NCI-H187 treated with DMSO at 0.1 percent for 48 hours (cell line): ENCODE measurements at places on chromosomes 5 and 9.

- DNase-seq, result no peak
Observed at GRCh38 chr9:30670805-30671562, 1713.5 kb upstream of the ACO1 start.

DNA sequence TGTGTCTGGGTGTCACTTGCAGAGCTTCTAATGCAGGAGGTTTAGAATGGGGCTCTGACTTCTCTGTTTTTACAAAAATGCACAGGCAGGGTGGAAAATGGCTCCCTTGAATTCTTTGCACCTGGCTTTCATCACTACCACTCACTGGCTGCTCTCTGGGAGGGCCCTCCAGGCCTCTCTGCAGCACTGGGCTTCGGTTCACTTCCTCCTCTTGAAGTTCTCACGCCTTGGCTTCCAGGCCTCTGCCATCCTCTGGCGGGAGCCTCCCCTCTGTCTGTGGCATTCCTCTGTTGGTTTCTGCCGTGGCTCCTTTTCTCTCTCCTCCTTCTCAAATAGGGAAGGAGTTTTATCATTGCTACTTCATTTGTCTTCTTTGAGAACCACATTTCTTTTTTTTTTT lies 2.8 kb upstream of the PRLR start:
- DNase-seq, result no peak

- DNase-seq, result no peak
Observed at GRCh38 chr5:181190711-181191525, 14.1 kb downstream of the TRIM7 start.

GRCh38 chr9:121292051-121292450 lies 24.1 kb downstream of the GSN start:
- no peak for DNase-seq

GRCh38 chr5:166004006-166004405 lies 2287.4 kb upstream of the WWC1 start:
- DNase-seq, result no peak

DNA sequence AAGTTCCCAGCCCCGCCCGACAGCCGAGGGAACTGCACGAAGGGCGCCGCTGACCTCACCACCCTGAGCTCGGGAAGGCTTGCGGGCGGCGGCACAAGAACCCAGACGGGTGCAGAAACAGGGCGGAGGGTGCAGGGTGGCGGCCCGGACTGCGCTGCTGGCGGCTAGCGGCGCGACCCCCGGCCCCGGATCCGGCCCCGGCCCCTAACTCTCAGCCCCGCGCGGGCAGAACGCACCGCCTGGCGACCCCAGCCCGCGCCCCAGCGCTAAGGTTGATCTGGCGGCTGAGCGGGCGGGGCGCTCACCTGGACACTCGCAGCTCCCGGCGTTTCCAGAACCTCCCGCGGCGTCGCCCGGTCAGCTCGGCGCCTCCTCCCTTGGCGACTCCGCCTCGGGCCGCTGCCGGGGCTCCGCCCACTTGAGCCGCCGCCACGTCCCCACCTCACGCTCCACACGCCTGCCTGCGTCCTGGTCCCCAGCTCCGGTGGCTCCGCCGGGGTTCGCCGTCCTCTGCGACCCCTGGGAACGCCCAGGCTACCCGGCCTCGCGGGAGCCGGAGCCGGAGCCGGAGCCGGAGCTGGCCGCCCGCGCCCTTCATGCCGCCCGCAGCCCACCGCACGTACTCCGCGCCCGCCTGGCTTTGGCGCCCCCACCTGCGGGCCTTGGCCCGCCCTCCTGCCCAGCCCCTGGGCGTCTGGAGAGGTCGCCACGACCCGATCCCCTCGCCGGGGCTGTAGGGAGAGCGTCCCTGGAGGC lies at the start of gene P4HA2:
Gene P4HA2, minus strand, starts transcription at position 369 of the 756 bp plus-strand sequence. CDS start 9,227 bp downstream, outside the sequence.
- no peak for DNase-seq

GRCh38 chr5:6745706-6746222 lies 32.5 kb downstream of the TENT4A start:
- DNase-seq, result no peak

DNA sequence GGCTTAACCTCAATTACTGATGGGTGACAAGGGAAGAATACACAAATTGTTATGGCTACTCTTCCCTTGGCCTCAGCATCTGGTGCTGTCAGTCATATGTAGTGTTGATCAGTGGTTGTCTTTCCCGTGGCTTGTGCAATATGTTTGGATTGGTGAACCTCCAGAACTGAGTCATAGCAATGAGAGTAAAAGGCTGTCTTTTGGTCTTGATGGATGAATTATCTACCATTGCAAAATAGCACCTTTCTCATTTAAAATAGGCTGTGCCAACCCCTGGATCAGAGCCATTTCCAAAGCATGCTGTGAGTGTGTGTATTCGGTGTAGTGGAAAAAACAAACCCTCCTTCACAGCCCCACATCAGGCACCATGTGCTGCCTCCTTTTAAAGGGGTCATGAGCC lies 14.6 kb upstream of the F2R start:
- no peak for DNase-seq

- DNase-seq, result no peak
Observed at GRCh38 chr9:18923167-18923566, 109.8 kb downstream of the SAXO1 start.

GRCh38 chr9:109981091-109981490 lies 201.1 kb downstream of the PALM2AKAP2 start:
- no peak for DNase-seq

DNA sequence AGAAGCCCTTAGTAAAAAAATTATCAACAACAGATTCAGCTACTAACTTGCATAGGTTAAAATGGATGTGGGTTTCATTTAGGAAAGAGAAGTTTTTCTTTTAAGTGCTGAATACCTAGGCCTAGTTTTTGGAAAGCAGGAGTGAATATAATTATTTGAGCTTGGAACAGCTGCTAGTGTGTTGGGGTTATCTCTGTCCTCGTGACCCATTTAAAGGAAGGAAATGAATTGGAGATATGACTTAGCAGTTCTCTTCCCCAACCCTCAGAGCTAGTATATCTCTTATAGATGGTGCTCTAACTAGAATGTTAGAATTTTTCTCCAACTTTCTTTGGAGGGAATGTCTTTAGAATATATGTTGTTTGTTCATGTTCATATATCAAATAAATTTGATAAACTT lies 38.6 kb downstream of the ZNF366 start:
- no peak for DNase-seq

GRCh38 chr9:37951671-37952449 lies 47.9 kb upstream of the SLC25A51 start:
- DNase-seq, result no peak

DNA sequence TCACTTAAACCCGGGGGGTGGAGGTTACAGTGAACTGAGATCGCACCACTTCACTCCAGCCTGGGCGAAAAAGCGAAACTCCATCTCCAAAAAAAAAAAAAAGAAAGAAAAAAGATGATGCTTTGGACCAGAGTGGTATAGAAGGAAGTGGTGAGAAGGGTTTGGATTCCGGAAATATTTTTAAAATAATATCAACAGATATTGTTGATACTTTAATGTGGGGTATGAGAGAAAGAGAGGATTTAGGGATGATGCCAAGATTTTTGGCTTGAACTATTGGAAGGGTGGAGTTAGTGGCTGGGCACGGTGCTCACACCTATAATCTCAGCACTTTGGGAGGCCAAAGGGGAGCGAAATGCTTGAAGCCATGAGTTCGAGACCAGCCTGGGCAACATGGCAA lies 49.6 kb upstream of the PLIN2 start:
- no peak for DNase-seq

- no peak for DNase-seq
Observed at GRCh38 chr9:112132356-112132755, 42.7 kb downstream of the SUSD1 start.

GRCh38 chr5:83035373-83036100 lies 41.7 kb downstream of the TMEM167A start:
- DNase-seq, result peak; percentile 22

DNA sequence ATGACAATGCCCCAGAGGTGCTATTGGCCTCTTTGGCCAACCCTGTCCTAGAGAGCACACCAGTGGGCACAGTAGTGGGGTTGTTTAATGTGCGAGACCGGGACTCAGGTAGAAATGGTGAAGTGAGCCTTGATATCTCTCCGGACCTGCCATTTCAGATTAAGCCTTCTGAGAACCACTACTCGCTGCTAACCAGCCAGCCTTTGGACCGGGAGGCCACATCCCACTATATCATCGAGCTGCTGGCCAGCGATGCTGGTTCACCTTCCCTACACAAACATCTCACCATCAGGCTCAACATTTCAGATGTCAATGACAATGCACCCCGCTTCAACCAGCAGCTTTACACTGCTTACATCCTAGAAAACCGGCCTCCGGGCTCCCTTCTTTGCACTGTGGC lies 1.4 kb downstream of the PCDHGC5 start:
- no peak for DNase-seq

GRCh38 chr5:87246061-87246460 lies 21.6 kb upstream of the RASA1 start:
- DNase-seq, result no peak

DNA sequence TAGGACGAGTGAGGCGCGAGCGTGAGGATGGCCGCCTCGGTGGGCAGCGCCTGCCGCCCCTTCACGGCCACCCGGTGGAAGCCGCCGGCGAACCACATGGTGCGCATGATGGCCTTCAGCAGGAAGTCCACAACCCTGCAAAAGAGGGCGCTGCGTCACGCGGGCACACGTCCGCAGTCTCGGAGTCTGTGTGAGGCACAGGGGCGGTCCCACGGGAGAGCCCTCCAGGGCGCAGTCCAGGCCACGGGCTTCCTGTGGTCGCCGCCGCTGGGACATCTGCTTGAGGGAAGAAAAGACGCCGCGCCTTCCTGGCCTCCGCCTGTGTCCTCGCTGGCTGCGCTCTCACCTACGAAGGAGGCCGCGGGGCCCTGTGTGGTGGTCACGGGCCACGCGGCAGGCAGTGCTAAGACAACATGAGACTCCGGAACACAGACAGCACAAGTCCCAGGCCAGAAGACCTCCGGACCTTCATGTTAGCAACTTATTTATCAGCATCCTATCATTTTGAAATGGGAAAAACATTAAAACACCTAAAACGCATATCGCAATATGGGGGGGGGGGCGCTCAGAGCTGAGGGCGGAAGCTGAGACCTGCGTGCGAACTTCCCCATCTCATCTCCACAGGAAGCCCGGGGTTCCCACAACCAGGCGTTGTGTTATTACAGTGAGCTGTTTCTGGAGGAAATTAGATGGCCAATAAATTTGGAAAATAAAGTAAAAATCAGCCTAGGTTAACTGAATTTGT lies 28.8 kb downstream of the LPCAT1 start:
- no peak for DNase-seq

DNA sequence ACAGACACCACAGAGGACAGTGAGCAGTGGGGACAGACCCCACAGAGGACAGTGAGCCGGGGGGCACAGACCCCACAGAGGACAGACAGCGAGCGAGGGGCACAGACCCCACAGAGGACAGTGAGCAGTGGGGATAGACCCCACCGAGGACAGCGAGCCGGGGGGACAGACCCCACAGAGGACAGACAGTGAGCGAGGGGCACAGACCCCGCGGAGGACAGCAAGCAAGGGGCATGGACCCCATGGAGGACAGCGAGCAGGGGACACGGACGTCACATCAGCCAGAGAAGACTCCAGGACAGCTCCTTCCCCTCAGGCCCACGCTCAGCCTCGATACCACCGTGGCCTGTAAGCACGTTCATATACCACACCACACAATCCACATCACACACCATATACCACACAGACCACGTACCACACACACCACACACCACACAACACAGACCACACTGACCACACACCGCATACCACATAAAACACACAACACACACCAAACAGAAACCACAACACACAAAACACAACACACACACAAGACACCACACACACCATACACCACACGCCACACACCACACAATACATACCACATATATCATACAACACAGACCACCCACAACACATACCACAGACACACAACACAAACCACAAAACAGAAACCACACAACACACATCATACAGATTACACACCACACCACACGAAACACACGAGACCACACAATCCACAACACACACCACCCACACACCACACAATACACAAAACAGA lies 5.2 kb upstream of the ZDHHC11 start:
- DNase-seq, result no peak

DNA sequence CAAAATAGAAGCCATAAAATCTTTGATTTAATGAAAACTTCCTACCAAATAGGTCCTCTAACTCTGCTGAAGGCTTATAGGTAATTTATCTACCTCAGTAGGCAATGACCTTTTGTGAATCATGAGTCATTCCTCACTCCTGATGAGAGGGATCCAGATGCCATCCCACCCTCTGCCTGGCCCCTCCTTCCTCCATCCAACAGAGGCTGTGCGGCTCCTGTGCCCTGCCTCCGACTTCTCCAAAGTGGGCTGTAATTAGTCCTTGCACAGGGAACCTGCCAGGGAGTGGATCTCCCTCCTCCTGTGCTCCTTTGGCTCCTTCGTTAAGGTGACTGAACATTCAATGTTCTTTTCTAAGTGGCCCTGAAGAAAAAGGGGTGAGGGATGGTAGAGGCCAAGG lies 213.9 kb upstream of the TBCA start:
- DNase-seq, result peak; percentile 44

- DNase-seq, result peak; percentile 83
Observed at GRCh38 chr5:43603344-43604217, 601 bp downstream of the NNT start.

DNA sequence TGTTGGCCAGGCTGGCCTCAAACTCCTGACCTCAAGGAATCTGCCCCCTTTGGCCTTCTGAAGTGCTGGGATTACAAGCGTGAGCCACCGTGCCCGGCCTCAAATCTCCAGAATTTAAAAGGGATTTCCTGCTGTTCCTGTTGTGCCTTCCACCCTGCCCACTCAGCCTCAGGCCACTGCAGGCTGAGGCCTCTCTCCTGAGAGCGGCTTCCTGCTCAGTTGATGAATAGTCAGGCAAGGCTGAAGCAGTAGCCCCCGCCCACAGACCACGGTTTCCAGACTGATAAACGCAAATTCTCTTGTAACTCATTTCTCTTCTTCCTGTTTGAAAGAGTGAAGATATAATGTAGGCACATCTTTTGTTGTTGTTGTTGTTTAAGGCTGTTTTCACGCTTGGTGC lies 127.0 kb upstream of the PLCXD3 start:
- no peak for DNase-seq

DNA sequence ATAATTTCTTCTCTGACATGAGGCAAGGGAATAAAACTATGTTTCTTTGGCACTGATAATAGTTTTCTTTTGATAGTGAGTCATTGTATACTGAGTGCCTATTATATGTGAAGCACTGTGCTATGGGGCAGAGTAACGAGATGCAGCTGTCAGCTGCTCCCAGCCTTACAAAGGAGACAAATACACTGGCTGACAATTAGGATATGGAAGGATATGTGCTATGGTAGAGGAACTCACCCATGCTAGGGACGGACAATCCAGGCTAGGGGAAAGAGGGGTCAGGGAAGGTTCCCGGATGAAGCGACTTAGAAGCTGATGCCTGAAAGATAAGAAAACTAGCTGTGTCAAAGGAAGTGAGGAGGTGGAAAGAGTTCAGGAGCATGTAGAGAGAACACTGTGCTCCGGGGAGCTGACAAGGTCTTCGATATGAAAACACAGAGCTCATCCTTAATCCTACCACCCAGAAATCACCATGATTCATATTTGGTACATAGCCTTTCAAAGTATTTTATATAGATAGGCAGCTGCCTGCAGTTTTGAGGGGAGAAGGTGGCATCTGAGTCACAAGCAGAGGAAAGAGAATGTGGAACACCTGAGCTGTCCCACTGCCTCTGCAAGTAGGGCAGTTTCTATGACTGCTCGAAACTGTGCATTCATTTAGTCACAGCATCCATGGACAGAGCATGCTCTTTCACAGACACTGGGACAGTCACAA lies 12.1 kb downstream of the BSPRY start:
- DNase-seq, result no peak
